Foreskin melanocyte (primary cell): ENCODE measurements at places on chromosomes 13 and 19.

DNA sequence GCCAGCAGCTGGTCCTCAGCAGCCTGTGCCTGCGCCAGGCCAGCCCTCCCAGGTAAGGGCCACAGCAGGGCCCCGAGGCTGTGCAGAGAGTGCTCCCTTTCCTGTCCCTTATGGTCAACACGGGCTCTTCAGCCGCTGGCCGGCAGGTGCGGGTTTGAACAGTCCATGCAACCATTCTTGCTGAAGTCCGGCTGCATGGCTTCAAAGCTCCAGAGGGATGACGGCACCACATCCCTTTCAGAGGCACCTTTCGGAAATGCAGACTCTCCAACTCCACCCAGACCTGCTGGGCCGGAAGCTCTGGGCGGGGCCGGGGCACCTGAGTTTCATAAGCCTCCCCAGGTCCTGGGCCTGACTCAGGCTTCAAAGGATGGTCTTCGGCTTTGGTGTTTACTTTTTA, 81.3 kb downstream of the SPACA7 start:
- DNase-seq, result no peak

DNA sequence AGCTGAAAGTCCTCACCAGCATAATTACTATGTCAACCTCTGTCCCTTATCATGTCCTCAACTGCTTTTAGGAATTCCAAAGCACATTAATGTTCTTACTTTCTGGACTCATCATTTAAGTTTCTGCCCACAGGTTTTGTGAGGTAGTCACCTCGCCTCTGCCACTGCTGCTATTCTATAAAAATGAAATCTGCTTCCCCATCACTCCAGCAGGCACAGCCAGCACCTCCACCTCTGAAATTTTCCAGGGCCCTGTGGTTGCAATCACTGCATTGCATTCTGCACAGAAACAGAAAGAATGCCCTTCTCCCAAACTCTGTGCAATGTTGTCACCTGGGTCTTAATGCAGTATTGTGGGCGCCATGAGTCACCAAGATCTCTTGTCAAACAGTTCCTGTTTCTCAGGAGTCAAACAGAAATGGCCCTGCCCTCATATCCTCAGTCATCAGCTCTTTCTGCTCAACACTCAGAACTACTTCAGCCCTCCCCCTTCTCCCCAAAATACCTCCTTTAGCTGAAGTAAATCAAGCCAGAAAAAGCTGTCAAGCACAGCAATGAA, 529.2 kb upstream of the NBEA start:
- no peak for DNase-seq

- DNase-seq, result no peak
Measured at GRCh38 chr13:108962654-108963053, 333.2 kb downstream of the MYO16 start.

GRCh38 chr19:46014941-46015686, 7.7 kb downstream of the PGLYRP1 start:
- DNase-seq, result no peak

GRCh38 chr19:15684828-15685227, 11.9 kb downstream of the CYP4F12 start:
- no peak for DNase-seq

- DNase-seq, result no peak
Measured at GRCh38 chr19:3556978-3557460, 367 bp downstream of the MFSD12 start.

- no peak for DNase-seq
Measured at GRCh38 chr13:112843392-112844111, 125.5 kb upstream of the MCF2L start.

DNA sequence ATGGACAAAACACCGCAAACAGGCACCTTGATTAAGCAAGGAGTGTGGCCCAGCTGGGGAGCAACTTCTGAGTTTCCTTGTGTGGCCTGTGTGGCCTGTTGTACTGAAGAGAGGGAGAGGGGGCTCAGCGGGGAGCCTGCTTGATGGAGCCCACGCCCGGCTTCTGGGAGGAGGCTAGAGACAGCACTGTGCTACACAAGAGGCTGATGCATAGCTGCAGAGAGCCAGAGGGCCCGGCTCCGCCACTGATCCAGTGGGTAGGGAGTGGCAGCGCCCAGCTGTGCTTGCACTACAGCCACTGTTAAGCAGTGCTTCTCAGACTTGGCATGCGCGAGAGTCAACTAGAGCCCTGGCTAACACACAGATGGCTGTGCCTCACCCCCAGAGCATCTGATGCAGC, 19.0 kb downstream of the LYL1 start:
- DNase-seq, result no peak
